ENCODE measurements at places on chromosomes 16 and 17.

GRCh38 chr17:20267459-20267842, 199.9 kb downstream of the LGALS9B start:
- no peak for DNase-seq

- no peak for DNase-seq
Observed at GRCh38 chr17:41067281-41067680, 1.6 kb upstream of the KRTAP2-4 start.

DNA sequence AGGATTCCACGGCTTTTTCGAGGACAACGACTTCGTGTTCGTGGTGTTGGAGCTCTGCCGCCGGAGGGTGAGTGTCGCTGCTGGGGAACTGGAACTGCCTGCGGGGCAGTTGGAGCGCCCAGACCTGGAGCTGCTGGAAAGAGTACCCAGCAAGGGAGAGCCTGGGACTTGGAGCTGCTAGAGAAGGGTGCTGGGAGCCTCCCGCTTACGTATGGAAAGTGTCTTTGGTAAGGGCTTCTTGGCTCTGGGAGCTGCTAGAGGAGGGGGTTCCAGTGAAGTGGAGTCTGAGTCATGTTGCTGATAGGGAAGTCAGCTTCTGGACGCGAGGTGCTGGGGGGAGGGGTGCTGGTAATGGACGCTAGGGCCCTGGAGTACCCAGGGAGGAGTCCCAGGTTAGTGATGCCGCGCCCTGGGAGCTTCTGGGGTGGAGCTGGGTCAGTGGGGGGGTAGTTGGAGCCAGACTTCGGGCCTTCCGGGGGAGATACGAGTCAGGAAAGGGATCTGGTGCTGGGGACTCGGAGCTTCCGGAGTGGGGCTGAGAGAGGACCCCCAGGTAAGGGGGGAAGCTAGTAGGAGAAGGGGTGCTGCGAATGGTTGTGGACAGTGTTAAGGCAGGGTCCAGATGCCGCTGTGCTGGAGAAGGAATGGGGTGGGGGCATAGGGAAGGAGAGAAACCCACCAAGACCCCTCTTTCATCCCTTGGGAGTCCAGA, 741 bp downstream of the PLK1 start:
- DNase-seq: peak; percentile 25

- DNase-seq: peak; percentile 39
Observed at GRCh38 chr17:74545843-74546230, at the start of gene CD300C. Gene CD300C, minus strand, starts transcription at chr17:74546115. Its CDS starts 333 bp downstream, at chr17:74545782.

GRCh38 chr16:31458073-31458843, 1.0 kb upstream of the ARMC5 start:
- DNase-seq: peak; percentile 92

DNA sequence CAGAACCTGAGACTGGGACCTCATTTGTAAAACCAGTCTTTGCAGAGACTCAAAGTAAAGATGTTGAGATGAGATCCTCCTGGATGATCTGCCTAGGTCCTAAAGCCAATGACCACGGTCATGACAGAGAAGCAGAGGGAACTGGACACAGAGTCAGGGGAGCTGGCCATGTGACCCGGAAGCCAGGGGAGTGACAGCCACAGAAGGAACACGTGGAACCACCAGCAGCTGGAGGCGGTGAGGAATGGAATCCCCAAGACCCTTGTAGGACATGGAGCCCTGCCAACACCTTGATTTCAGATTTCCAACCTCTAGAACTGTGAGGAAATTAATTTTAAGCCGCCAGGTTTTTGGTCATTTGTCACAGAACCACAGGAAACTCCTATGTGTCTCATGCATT, 37.0 kb downstream of the USP22 start:
- DNase-seq: no peak

- no peak for DNase-seq
Observed at GRCh38 chr17:81509972-81510784, 2.4 kb downstream of the ACTG1 start.

GRCh38 chr16:14419817-14420216, 210.2 kb downstream of the PARN start:
- no peak for DNase-seq

- DNase-seq: no peak
Observed at GRCh38 chr16:30951750-30952149, 2.9 kb downstream of the ORAI3 start.

GRCh38 chr16:24753000-24753399, 23.5 kb downstream of the TNRC6A start:
- DNase-seq: no peak

GRCh38 chr17:81434072-81434471, 38.8 kb downstream of the BAHCC1 start:
- DNase-seq: no peak

- no peak for DNase-seq
Observed at GRCh38 chr17:44820631-44821212, 9.4 kb downstream of the GJC1 start.
